ENCODE measurements at places on chromosomes 2 and 18.

DNA sequence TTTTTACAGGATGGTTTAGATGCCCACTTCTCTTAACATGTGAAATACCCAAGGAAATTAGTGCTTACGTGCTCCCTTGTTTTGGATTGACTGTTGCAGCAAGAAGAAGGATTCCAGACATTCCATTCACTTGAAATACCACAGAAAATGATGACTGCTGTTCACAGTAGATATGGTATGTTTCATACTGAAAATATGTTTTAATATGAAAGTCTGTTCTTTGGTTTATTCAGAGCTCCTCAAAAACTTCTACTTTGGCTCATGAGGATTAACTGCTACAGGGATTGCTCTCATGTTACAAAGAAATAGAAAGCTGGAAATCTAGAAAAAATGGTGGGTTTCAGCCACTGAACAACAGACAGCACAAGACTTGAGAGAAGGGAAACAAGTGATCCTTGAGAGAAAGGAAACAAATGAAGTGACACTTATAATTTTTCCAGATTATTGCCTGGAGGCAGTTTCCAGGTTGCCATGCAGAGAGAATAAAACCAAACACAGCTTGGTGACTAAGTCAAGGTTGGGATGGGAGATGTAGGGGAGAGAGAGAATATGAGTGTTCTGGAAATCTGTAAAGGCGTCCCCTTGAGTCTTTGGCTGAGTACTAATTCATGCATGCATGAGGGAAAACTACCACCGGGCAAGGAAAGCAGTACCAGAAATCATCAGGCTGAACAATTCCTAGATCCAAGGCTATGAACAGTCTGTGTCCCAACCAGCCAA lies 348.1 kb downstream of the CLIP4 start:
- DNase-seq = no peak

DNA sequence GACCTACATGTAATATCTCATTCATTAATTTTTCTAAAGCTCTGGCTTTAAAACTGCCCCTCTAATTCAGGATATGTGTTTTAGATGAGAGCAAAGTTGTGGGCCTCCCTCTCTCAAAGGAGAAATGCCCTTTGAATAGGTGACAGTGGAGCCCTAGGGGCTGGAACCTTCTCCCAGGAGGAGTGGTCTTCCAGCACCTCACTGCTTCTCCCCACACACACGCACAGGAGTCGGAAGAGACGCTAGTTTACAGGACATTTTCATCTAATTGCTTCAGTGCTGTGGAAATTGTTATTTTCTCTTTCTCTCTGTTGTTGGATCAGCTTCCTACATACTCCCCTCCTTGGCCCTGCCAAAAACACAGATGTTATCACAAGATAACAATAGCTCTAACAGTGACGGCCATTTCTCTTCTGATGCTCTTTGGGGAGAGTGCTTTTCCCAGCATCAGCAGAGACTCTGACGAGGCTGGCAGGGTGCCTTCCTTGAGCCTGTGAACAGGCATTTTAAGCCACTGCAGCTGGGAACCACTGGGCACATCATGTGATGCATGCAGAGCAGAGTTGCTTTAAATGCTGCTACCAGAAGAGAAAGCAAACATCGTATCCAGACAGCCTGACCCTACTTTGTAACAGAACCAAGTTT lies 209.4 kb upstream of the SP5 start:
- DNase-seq = no peak

GRCh38 chr2:85485815-85486214 lies 53.2 kb upstream of the MAT2A start:
- DNase-seq = no peak

- no peak for DNase-seq
These were observed 73.5 kb upstream of the LHCGR start for GRCh38 chr2:48829036-48829435.

DNA sequence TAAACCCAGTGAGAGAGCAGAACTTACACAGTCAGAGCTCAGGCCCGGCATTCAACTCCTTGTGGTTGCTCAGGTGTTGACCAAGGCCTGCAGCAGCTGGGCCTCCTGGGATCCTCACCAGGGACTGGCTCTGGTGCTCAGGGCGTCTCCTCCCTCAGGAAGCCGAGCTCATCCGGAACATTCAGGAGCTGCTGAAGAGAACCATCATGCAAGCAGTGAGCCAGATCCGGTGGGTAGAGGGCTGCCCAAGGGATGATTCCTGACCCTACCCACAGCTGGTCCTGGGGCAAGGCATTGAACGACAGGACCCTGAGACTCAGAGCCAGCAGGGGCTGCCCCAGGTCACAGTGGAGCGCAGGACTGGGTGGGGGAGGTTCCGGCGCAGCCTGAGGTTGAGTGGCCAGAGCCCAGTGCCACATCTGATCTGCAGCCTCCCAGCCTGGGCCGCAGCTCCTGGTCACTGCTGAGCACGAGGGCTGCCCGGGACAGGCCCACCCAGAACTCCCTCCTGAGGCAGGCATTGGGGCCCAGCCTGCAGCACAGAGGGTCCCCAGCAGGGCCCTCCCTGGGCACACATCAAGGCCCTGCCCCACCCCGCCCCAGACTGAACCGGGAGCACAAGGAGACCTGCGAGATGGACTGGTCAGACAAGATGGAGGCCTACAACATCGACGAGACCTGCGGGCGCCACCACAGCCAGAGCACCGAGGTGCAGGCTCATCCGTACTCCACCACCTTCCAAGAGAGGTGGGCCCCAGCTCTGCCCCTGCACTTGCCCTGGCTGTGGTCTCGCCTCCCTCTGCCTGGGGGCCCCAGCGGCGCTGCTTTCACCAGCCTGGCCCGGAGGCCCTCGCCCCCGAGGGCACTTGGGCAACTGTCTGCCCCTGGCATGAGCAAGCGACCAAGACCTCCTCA lies 2.4 kb downstream of the TEKT4 start:
- DNase-seq = no peak

DNA sequence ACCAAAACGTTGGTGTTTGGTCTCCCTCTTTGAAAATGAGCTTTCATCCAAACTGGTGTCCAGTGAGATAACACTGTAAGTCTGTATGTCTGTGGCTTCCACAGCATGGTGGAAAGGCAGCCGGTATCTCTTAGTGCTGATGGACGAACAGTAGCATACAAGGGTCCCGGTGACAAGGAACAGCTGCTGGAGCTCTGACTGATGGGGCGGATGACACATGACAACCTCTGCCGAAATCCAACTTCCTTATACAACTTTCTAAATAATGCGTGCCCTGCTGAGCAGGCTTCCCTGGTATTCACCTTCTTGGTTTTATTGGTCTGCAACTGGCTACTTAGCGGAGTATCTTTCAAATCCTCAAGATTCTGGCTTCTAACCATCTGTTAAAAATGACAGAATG lies 216.2 kb downstream of the SRBD1 start:
- DNase-seq = no peak

Measured in CD4-positive, alpha-beta T cell treated with Interleukin-15 for 1 hour (primary cell).